ENCODE measurements at places on chromosomes 6 and 20. TPM values are rescaled to one million over a fixed set of nuclear protein-coding genes. Genes with fewer than 3 reads are reported as not detected.
A peak's percentile ranks its signal among the peaks of the same experiment; 100 is the strongest.

DNA sequence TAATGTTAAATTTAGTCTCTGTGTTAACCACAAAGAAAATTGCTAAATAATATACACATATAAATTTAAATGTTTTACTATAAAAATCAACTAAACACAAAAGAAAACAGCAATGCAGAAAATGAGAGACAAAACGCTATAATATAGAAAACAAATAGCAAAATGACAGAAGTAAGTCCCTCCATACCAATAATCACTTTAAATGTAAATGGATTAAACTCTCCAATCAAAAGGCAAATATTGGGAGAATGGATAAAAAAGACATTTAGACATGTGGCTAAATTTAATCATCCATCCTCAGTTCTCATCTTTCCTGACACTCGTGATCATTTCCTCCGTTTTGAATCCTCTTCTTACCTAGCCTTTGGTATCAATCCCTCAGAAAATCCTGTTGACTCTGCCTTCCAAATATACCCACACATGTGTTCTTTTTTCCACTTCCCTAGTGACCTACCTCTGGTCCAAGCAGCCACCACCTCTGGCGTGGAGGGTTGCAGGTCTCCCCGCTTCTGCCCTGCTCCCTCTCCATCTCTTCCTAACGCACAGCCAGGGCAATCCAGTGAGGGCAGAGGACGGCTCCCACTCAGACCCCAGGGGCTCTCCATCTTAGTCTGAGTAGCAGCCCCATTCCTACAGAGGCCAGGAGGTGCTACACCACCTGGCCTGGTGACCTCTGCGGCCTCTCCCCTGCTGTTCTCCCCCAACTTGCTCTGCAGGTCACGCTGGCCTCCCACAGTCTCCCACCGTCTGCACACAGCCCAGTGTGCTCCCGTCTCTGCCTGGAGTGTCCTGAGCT is 149.2 kb downstream of the RNASET2 start:
- H3K36me3 ChIP-seq = no peaks in the 10 kb centered on the region
- DNase-seq = no peak
- H3K4me3 ChIP-seq = no peak overlapping the region
- H3K27ac ChIP-seq = no peak overlapping the region
- H3K27me3 ChIP-seq = no peaks in the 10 kb centered on the region
- H3K4me1 ChIP-seq = no peaks in the 10 kb centered on the region

DNA sequence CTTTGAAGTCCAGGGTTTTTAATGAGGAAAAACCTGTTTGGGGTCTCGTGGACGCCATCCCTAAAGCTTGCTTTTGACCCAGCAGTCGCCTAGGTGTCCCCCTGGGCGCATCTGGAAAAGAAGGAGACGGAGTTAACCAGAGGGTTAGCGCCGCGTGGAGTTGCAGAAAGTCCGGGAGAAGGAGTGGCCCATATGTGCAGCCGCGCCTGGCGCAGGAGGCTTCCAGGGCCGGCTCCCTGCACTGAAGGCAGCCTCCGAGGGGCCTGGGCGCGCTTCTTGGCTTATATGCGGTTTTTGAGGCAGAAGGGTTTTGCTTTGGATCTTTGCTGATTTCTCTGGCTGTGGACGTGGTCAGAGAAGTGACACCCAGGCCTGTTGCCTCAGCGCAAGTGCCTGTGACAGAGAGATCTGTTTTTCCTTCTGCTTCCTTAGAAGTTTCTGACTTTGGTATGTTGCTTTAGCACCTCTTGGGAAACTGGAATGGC is 987 bp downstream of the TMEM181 start:
- peak overlapping the region; percentile 86 for H3K4me3 ChIP-seq
- H3K27ac ChIP-seq = peak overlapping the region; percentile 79
- no peaks in the 10 kb centered on the region for H3K36me3 ChIP-seq
- peak; percentile 56 for DNase-seq
- H3K4me1 ChIP-seq = peaks cover 5% of the 10 kb centered on the region

GRCh38 chr6:158481690-158482473 is 78.0 kb upstream of the TMEM181 start:
- H3K4me3 ChIP-seq = no peak overlapping the region
- peaks cover 57% of the 10 kb centered on the region for H3K36me3 ChIP-seq
- no peaks in the 10 kb centered on the region for H3K27me3 ChIP-seq
- DNase-seq = no peak
- H3K27ac ChIP-seq = no peak overlapping the region

DNA sequence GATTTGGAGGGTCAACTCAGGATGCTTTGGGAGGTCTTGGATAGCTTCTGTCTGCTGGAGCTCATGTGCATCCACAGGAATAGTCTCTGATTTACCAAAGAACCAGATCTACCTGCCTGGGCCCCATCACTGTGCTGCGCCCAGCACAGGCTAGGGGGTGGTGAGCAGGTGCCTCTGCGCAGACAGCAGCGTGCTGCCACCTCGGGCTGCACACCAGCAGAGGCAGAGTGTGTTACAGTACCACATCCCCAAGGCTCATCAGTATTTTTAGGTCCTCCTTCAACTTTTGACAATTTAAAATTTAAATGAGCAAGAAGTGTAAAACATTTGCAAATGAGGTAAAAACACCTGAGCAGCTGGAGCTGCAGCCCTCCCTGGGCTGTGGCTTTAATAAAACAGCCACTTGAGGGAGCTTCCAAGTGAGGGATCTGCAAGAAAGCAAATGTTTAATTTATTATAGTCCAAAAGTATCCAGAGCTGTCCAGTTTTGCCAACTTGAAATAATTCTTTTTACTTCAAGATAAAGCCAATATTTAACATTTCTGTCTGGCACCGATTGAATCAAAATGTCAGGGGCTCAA is 324.9 kb downstream of the ZFAND3 start:
- H3K27ac ChIP-seq = no peak overlapping the region
- DNase-seq = no peak
- H3K4me1 ChIP-seq = 0 out of 2 replicates have a peak, but pooled peaks cover 6% of the 10 kb centered on the region
- no peaks in the 10 kb centered on the region for H3K27me3 ChIP-seq

GRCh38 chr6:142400495-142400894 is 98.7 kb downstream of the ADGRG6 start:
- no peak for DNase-seq
- H3K4me1 ChIP-seq = peaks cover 10% of the 10 kb centered on the region
- no peaks in the 10 kb centered on the region for H3K36me3 ChIP-seq
- no peak overlapping the region for H3K4me3 ChIP-seq
- no peak overlapping the region for H3K27ac ChIP-seq

Gene GPLD1
- total RNA-seq = 0.23 TPM

Gene ATAT1
- total RNA-seq = 13.0 TPM

Gene GSTA2
- total RNA-seq = not detected

Gene TRIM40
- total RNA-seq = not detected

Gene CLVS2
- not detected for total RNA-seq

Measured in SJCRH30 (cell line).